ENCODE measurements at places on chromosomes 16 and 17.
A peak's percentile ranks its signal among the peaks of the same experiment; 100 is the strongest.

DNA sequence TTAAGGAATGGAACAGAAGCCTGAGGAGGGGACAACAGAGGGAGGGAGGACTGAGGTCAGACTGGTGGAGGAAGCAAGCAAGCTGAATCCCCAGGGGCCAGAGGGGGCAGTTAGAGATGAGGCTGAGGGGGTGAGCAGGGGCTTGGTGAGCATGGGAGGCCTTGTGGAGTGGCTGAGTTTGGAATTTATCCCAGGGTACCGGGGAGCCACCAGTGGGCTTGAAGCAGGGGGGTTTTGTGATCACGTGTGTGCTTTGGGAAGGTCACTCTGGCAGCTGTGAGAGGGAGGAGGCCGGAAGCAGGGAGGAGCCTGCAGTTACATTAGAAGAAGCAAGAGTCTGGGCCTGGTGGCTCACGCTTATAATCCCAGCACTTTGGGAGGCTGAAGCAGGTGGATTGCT, 9.8 kb upstream of the CTCF start:
- no peak overlapping the region for H3K4me3 ChIP-seq
- peaks cover 52% of the 10 kb centered on the region for H3K4me1 ChIP-seq
- peak overlapping the region; percentile 79 for H3K27ac ChIP-seq
- DNase-seq: no peak

DNA sequence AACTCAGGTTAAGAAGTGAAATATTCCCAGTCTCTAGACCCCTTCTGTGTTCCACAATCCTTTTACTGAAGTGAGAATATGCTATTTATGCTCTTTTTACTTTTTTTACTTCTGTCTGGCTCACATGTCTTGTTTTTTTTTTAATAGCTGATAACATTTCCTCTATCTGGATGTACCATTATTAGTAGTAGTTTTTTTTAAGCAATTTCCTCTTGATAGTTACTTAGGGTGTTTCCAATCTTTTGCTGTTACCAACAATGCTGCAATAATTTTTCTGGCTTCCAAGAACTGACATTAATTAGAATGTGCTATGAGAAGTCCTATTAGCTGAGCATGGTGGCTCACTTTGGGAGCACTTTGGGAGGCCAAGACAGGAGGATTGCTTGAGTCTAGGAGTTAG, 32.0 kb downstream of the KSR1 start:
- H3K4me1 ChIP-seq: peaks cover 9% of the 10 kb centered on the region
- DNase-seq: no peak
- H3K4me3 ChIP-seq: no peak overlapping the region
- H3K36me3 ChIP-seq: peaks cover 14% of the 10 kb centered on the region

DNA sequence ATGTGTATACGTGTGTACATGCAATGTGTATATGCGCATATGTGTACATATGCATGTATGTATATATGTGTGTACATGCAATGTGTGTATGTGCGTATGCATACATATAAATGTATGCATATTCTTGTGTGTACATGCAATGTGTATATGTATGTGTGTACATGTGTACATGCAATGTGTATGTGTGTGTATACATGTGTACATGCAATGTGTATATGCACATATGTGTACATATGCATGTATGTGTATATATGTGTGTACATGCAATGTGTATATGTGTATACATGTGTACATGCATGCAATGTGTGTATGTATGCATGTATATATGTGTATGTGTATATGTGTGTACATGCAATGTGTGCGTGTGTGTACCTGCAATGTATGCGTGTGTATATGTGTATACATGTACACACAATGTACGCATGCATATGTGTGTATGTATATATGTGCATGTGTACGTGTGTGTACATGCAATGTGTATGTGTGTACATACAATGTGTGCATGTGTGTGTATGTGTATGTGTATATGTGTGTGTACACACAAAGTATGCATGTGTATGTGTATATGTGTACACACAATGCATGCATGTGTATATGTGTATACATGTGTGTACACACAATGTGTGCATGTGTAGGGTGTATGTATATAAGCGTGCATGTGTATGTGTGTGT, 167.7 kb downstream of the SHISA9 start:
- no peaks in the 10 kb centered on the region for H3K36me3 ChIP-seq
- DNase-seq: no peak
- no peak overlapping the region for H3K27ac ChIP-seq

GRCh38 chr16:80107900-80108299, 432.9 kb upstream of the DYNLRB2 start:
- H3K36me3 ChIP-seq: no peaks in the 10 kb centered on the region
- no peaks in the 10 kb centered on the region for H3K4me1 ChIP-seq
- H3K27ac ChIP-seq: no peak overlapping the region
- no peak for DNase-seq

GRCh38 chr17:57982452-57983170, 5.4 kb downstream of the VEZF1 start:
- H3K4me3 ChIP-seq: no peak overlapping the region
- H3K27me3 ChIP-seq: no peaks in the 10 kb centered on the region
- peaks cover 27% of the 10 kb centered on the region for H3K36me3 ChIP-seq
- H3K4me1 ChIP-seq: peaks cover 56% of the 10 kb centered on the region
- H3K27ac ChIP-seq: no peak overlapping the region
- no peak for DNase-seq

DNA sequence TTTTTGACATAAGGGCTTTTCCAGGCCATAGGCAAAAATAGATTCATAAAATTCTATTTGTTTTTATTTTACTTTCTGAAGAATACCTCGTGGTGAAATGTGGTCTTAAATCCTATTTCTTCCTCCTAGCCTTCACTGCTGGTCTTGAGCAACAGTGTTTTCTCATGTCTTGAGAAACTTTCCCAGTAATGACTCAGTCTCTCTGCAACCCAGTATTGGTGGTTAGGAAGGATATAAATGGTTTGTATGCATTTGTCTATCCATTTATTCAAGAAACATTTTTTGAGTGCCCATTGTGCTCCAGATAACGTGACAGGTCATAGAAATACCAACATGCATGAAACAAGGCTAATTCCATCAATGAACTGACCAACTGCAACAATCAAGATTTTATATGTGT, 213.9 kb downstream of the TMEM114 start:
- H3K36me3 ChIP-seq: no peaks in the 10 kb centered on the region
- no peaks in the 10 kb centered on the region for H3K27me3 ChIP-seq
- no peak overlapping the region for H3K4me3 ChIP-seq
- no peak for DNase-seq

- H3K4me1 ChIP-seq: no peaks in the 10 kb centered on the region
- H3K27me3 ChIP-seq: no peaks in the 10 kb centered on the region
- DNase-seq: no peak
- H3K36me3 ChIP-seq: no peaks in the 10 kb centered on the region
Measured at GRCh38 chr17:7816926-7817642, 16.9 kb upstream of the KDM6B start.

DNA sequence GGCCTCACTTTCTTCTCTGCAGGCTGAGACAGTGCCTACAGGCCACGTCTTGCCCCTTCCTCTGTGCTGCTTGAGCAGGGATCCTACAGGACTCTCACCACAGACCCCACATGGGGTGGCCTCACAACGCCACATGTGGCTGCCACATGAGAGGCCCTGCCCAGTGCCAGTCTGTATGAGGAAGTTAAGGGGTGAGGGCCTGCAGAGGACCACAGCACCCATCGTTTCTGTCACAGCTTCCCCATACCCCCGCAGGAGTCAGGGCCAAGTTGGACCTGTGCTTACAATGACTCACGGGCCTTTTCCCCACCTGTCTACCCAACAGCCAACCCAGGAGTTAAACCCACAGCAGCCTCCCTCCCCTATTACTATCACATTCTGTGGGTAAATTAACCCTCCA, 2.9 kb upstream of the GSDMB start:
- peak overlapping the region; percentile 23 for H3K4me3 ChIP-seq
- H3K36me3 ChIP-seq: peaks cover 36% of the 10 kb centered on the region
- DNase-seq: peak; percentile 55
- peaks cover 76% of the 10 kb centered on the region for H3K4me1 ChIP-seq

DNA sequence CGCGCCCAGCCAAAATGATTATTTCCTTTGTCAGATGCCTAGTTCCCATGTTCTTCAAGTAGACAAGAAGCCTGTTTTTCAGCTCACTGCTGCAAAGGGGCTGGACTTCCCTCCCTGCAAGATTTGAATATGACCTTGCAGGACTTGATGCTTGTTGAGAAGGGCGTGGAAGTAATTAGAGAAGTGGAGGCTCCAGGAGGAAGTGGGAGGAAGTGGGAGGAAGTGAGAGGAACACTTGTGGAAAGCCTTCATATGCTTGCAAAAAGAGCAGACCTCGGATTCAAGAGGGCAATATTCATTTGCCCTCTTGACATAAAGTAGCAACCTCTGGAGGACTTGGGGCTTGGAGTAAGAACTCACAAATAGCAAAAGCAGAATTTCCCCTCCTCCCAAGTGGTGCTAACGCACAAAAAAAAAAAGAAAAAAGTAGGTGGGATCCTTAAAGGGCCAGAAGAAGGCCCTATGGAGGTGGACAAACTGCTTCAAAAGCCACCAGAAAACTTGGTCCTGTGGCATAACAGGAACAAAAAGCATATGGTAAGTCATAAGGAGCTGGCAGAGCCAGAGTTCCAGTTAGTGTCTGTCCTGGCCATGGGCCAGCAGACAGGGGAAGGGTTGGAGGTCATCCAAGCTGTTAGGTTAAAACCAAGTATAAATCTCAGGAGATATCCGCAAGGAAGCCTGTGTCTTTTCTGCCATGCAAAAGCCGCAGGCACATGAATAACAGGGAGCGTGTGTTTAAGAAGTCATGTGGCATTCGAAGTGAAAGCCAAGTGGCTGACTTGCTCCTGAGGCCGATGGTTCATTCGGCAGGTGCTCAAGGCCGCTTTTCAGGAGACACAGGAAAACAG, 20.6 kb upstream of the PRKAR1A start:
- no peak overlapping the region for H3K4me3 ChIP-seq
- H3K36me3 ChIP-seq: no peaks in the 10 kb centered on the region
- peaks cover 12% of the 10 kb centered on the region for H3K4me1 ChIP-seq
- no peaks in the 10 kb centered on the region for H3K27me3 ChIP-seq

DNA sequence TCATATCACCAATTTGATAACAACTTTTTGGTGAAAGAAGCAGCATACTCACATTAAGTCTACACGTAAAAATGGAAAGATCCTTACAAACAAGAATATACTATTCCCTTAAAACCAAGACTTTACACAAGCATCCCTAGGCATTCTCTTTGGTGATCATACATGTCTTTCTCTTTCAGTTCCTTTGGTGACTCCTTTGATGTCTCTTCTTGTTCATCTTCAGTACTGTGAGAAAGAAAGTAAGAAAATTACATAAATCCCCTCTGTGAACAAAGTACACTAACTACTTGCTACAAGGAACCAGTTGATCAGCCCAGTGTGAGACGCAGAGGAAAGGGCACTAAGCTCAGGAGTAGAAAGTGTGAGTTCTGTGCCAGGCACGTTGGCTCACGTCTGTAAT, 59.6 kb upstream of the MTMR4 start:
- H3K27ac ChIP-seq: no peak overlapping the region
- H3K4me3 ChIP-seq: no peak overlapping the region
- H3K36me3 ChIP-seq: no peaks in the 10 kb centered on the region
- H3K27me3 ChIP-seq: no peaks in the 10 kb centered on the region
- no peak for DNase-seq
- H3K4me1 ChIP-seq: no peaks in the 10 kb centered on the region

DNA sequence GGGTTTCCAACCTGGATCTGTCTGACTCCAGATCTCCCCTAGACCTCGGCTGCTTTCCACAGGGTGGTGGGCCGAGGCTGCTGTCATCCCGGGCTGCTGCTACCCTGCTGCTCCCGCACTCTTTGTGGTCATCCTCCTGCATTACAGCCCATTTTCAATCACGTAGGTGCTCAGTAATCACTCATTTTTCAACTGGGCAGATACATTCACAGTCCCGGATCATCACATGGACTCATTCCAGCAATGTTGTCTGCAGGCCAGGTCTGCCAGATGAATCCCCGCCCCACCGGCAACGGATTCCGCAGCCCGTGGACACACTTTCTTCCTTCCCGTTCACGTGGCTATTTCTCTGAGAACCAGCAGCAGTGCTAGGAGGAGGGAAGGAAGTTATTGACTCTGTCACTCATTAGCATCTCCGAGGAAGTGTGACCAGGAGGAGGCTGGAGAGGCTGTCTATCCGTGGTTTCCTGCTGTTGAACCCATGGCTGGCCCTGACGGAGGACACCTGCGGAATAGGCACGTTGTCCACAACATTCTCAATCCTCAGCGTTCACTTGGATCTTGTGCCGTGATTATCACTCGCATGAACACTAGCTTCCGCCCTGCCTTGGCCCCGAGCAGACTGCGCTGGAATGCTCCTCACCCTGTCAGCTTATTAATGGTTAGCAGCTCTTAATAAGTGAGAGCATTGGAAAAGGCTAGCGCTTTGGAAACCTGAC, 14.7 kb upstream of the ZCCHC14 start:
- no peaks in the 10 kb centered on the region for H3K36me3 ChIP-seq
- no peak overlapping the region for H3K4me3 ChIP-seq
- H3K27ac ChIP-seq: no peak overlapping the region
- DNase-seq: no peak
- peaks cover 10% of the 10 kb centered on the region for H3K27me3 ChIP-seq

DNA sequence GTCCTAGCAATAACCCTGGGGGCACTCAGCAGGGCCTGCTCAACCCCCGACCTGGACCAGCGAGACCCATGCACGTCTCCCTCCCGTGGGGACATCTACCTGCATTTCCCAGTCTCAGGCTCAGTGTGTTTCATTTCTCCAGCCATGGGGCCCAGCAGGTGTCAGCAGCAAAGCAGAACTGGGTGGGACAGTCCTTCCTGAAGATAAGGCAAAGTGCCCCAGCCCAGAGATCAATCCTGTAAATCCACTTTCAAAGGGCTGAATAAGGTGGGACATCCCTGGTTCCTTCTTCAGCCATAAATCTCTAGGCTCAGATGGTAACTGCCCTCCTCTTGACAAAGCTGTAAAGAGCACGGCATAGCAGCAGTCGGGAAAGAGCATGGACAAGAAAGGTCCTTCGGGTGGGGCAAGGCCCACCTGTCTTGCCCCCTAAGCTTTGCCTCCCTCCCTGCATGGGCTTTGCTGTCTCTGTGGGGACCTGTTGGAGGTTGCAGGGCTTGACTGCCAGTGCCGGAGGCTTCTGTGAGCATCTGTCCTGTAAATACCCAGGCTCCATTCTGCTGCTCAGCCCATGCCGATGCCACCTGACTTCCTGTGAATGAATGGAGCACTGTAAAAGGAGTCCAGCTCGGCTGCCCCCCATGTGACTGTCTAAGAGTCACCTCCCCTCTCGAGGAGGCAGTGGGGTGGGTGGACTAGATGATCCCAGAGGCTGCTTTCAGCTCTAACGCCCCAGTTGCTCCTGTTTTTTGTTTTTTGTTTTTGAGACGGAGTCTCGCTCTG, 84.8 kb upstream of the TBC1D3K start:
- no peak overlapping the region for H3K4me3 ChIP-seq
- DNase-seq: no peak
- H3K27ac ChIP-seq: no peak overlapping the region
- H3K4me1 ChIP-seq: no peaks in the 10 kb centered on the region
- peaks cover 17% of the 10 kb centered on the region for H3K27me3 ChIP-seq

DNA sequence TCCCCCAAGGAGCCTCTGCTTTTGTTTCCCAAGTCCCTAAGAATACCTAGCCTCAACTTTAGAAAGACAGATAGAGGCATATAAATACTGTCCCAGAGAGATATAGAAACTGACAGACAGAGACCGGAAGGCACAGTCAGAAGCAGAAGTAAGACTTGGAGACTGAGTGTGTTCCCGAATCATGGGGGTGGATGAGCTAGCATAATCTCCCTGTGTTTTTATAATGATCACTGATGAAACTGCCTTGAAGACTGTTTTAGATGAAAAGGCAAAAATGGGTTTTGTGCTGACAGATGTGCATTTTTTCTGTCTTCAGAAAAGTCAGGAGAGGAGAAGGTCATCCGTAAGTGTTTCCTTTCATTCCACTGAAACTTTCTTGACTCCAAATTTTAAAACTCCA, 8.3 kb upstream of the PSMD3 start:
- no peak overlapping the region for H3K4me3 ChIP-seq
- peaks cover 11% of the 10 kb centered on the region for H3K4me1 ChIP-seq
- H3K27ac ChIP-seq: peak overlapping the region; percentile 19
- peak; percentile 25 for DNase-seq
- H3K27me3 ChIP-seq: peaks cover 16% of the 10 kb centered on the region
